ENCODE measurements at places on chromosomes 2 and 18. TPM values are rescaled to one million over a fixed set of nuclear protein-coding genes. Genes with fewer than 3 reads are reported as not detected.

The PSMA8 gene
- polyA plus RNA-seq: 36.1 TPM

The TBR1 gene
- polyA plus RNA-seq: 0.92 TPM

GRCh38 chr2:67446491-67446911 lies 49.4 kb downstream of the ETAA1 start:
- no peak overlapping the region for H3K27ac ChIP-seq
- peaks cover 5% of the 10 kb centered on the region for H3K4me1 ChIP-seq
- no peaks in the 10 kb centered on the region for H3K27me3 ChIP-seq
- DNase-seq: no peak

The VAMP5 gene
- 36.8 TPM for polyA plus RNA-seq

DNA sequence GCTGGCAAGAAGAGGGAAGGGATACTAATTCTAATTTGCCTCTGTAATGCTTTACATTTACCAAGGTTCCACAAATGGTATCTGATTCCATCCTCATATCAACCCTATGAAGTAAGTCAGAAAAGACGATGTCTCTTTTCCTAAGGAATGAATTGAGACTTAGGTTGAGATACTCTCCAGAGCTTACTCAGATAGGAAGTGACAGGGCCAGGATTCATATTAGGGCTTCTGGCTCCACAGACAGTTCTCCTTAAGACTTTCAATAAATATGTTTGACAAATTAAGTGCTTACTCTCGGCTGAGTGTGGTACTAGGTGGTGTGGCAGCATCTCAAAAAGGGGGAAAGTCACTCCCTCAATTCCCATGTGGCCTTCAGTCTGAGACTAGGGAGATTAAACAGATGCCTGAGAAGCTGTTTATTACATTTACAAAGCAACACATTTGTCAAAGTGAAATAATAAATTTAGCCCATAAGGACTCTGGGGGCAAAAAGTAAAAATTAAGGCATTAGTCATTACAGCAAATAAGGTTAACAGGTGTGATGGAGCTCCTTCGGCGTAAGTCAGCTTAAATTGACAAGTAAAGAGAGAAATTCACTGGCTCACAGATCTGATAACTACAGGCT lies 14.2 kb downstream of the CDK15 start:
- H3K27ac ChIP-seq: no peak overlapping the region
- no peak overlapping the region for H3K4me3 ChIP-seq
- no peaks in the 10 kb centered on the region for H3K36me3 ChIP-seq
- H3K27me3 ChIP-seq: no peaks in the 10 kb centered on the region
- no peaks in the 10 kb centered on the region for H3K4me1 ChIP-seq
- DNase-seq: no peak

GRCh38 chr18:75757951-75758350 lies 330.4 kb upstream of the SMIM21 start:
- H3K27ac ChIP-seq: no peak overlapping the region
- no peak for DNase-seq
- no peaks in the 10 kb centered on the region for H3K27me3 ChIP-seq
- no peaks in the 10 kb centered on the region for H3K36me3 ChIP-seq
- no peak overlapping the region for H3K4me3 ChIP-seq

Data from testis (tissue), 5 donors.